ENCODE measurements at places on chromosomes 12 and 14.
A peak's percentile ranks its signal among the peaks of the same experiment; 100 is the strongest.

DNA sequence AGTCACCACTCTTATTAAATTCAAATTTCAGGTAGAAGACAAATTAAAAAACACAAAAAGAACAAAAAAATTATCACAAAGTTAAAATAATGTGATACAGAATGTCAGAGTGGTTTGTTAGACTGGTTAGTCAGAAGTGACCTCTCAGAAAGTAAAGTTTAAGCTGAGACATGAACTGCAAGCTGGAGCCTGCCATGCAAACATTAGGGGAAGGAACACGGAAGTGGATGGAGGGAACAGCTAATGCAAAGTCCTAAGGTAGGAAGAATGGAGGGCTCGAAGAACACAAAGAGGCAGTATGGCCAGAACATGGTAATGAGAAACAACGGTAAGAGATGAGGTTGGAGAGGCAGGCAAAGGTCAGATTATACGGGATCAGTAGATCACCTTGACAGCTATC, 41.7 kb downstream of the WDHD1 start:
- DNase-seq, result no peak

- DNase-seq, result peak; percentile 71
Observed at GRCh38 chr14:31388687-31389413, 31.5 kb downstream of the HEATR5A start.

GRCh38 chr14:90521084-90521929, 124.5 kb downstream of the CALM1 start:
- peak; percentile 44 for DNase-seq

DNA sequence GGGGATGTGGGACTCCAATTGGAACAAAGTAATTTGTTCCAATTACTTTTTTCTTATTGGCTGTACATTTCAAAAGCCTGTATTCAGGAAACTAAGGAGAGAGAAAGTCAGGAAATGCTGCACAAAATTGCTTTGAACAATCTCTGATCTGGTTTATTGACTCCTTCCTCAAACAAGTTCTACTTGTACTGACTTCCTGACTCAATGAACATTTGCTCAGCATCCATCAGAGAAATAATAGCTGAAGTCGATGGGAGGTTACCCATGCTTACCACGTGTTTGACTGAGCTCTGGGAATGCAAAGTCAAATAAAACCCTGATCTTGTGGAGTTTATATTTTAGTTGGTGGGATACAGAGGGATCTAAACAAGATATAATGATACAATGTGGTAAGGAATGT, 15.4 kb upstream of the C12orf75 start:
- DNase-seq, result no peak

DNA sequence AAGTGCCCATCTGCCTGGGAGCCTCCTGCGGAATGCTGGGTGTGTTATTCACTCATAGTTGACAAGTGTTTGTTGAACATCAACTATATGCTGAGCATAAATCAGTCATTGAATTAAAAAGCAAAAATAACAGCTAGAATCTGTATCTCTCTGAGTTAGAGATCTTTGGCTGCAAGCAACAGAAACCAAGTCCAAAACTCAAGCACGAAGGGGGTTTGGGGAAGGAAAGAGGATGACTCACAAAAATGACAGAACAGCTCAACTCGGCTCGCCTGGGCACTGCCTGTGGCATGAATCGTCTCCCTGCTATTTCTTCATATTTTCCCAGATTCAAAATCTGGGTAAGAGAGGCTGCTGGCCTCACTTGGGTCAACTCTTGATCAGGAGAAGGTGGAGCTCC, 72.6 kb upstream of the NCOR2 start:
- DNase-seq, result no peak

DNA sequence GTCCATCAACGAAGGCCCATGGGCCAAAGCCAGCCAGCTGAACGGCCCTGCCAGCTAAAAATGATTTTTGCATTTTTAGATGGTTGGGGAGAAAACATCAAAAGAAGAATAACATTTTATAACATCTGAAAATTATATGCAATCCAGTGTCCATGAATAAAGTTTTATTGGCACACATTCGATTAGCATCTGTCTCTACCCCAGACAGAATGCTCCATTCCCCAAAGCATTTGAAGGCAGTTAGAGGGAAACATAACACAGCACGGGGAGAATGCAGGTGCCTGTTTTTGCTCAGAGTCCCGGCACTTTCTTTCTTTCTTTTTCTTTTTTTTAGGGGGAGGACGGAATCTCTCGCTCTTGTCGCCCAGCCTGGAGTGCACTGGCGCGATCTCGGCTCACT, 110.7 kb downstream of the ZNF664 start:
- DNase-seq, result no peak

GRCh38 chr14:36518031-36518585, 1.9 kb downstream of the NKX2-1 start:
- no peak for DNase-seq

DNA sequence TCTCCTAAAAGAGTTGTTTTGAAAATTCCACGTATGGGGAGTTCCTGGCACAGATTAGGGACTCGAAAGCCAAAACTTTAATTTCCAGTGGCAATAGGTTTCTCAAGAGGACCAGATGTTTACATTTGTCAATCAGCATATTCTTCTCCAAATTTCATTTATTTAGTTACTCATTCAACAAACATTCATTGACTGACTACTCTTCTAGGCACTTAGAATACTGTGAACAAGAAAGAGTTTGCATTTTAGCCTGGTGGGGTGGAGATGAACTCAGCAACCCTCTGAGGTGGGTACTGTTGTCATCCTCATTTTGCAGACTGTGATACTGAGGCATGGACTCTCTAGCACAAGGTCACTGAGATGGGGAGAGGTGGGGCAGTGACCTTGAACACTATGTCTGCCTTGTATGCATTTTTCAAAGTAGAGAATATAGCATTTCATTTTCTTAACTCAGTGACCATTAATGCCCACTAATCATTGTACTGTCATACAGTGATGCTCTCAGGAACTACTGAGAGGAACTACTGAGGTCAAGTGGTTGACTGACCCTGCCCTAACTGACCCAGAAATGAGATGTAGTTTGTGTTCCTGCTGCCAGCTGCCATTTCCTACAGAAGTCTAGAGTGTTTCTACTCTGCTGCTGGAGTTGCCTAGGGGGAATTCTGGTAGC, 2.2 kb downstream of the L3HYPDH start:
- peak; percentile 60 for DNase-seq
